ENCODE measurements at places on chromosomes 6 and 20. TPM values are rescaled to one million over a fixed set of nuclear protein-coding genes. Genes with fewer than 3 reads are reported as not detected.
A peak's percentile ranks its signal among the peaks of the same experiment; 100 is the strongest.

DNA sequence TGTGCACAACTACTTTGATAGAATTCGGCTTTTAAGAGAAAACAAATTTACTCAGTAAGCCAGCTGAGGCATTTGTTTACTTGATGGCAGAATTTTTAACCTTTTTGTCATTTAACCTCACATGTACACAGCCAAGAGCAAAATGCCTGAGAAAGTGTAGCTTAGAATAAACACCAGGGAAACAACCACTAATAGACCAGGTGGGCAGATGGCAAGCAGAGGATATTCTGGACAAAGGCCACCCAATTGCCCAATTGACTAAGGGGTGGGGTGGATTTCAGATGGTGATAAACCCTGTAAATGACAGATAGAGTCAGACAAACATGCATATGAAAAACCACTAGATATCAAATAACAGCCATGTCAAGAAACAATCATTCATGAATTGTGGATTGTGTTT, 190.7 kb upstream of the FBXL4 start:
- DNase-seq: no peak

- DNase-seq: peak; percentile 15
These were observed 5.5 kb downstream of the HLA-DPB1 start for GRCh38 chr6:33081098-33081824.

GRCh38 chr20:36572701-36573102, 695 bp upstream of the TGIF2 start:
- DNase-seq: peak; percentile 64

- no peak for DNase-seq
These were observed 19.8 kb upstream of the LMBRD1 start for GRCh38 chr6:69816569-69816968.

- DNase-seq: peak; percentile 67
These were observed 58.2 kb downstream of the CSE1L start for GRCh38 chr20:49104365-49104648.

DNA sequence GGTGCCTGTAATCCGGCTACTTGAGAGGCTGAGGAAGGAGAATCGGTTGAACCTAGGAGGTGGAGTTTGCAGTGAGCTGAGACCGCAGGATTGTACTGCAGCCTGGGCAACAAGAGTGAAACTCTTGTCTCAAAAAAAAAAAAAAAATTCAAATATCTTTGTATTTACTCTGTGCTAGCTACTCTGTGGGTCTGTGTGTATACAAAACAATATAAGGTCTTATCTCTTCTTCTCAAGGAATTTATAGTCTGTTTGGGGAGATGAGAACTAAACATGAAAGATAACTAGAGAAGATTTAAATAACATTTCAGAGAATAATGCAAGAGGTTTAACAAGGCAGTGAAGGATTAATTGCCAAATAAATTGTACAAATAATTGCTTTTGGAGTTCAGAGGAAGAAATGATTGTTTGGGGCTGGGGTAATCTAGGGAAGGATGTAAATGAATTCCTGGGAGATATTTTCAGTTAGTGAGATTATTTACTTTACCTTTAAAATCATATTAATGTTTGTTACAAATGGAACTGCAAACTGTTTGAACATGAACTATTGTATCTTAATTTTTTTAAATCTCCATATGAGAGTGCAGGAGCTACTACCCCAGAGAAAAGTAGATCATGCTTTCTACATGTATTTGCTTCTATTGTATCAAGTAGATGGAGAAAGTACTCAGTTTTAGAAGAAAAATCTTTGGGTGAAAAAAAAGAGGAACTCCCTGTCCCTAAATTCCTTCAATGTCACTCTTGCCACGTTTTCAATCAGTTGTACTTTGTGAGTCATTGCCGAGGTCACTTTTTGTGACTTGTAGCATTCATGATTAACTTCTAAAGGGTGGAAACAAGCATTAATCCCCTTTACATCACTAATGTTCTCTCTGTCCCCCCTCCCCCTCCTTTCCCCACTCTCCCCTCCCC, 39.0 kb downstream of the NCOA3 start:
- DNase-seq: no peak

GRCh38 chr6:46465294-46466165, 25.7 kb downstream of the RCAN2 start:
- DNase-seq: no peak

- peak; percentile 81 for DNase-seq
These were observed 5.1 kb downstream of the TP53RK start for GRCh38 chr20:46683939-46684750.

Gene TBX18
- not detected for total RNA-seq

Gene RUNX2
- total RNA-seq: 0.09 TPM

Gene CALHM6
- total RNA-seq: not detected
